ENCODE measurements at places on chromosomes 5 and 9.

- no peak for DNase-seq
These were observed 15.4 kb downstream of the LMX1B start for GRCh38 chr9:126628969-126629674.

- DNase-seq = no peak
These were observed 566.9 kb upstream of the RGMB start for GRCh38 chr5:98206566-98206965.

DNA sequence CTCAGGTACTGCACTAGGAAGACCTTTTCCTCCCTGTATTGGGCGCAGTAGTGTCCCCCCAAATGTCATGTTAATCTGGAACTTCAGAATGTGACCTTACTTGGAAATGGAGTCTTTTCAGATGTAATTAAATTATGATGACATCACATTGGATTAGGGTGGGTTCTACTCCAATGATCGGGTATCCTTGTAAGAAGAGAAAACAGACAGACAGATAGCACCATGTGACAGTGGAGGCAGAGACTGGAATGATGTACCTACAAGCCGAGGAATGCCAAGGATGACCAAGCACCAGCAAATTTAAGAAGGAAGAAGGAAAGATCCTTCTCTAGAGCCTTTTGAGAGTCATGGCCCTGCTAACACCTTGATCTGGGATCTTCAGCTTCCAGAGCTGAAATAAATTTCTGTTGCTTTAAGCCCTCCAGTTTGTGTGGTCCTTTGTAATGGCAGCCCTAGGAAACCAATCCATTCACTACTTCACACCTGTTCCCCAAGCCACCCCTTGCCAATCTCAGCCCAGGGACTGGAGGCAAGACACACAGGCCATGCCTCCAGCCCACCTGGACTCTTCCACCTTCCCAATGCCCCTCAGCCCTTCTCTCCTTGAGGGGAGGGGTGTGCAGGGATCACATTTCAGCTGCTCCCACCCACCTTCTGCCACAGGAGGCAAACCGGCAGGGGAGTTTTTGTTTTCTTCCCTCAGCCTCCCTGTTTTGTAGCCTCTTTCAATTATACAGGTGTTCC is 1.6 kb downstream of the CCNJL start:
- no peak for DNase-seq

- no peak for DNase-seq
These were observed 101.4 kb downstream of the GALNT10 start for GRCh38 chr5:154291917-154292316.

- DNase-seq = peak; percentile 39
These were observed 243.1 kb upstream of the RFX3 start for GRCh38 chr9:3768712-3769457.

- no peak for DNase-seq
These were observed 156.0 kb downstream of the SEC61B start for GRCh38 chr9:99377790-99378775.

- no peak for DNase-seq
These were observed 182.8 kb upstream of the GDNF start for GRCh38 chr5:38022631-38023030.

GRCh38 chr9:134156564-134157377 is 7.6 kb downstream of the RNU6ATAC start:
- DNase-seq = no peak

DNA sequence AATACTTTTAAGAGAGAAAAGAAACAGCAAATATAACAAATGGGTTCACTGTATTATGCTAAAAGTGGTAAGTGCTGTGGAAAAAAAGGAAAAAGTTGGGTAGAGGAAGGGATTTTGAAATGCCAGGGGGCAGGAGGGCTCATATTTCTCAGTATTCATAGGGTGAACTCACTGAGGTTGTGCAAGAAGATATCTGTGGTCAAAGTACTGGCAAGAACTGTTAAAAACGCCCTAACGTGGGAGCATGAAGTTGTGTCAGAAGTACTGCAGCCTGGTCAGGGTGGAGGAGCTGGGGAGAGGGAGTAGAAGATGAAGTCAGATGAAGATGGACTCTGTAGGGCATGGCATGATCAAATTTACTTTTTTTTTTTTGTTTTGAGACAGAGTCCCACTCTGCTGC is 31.2 kb upstream of the SLC28A3 start:
- peak; percentile 99 for DNase-seq

DNA sequence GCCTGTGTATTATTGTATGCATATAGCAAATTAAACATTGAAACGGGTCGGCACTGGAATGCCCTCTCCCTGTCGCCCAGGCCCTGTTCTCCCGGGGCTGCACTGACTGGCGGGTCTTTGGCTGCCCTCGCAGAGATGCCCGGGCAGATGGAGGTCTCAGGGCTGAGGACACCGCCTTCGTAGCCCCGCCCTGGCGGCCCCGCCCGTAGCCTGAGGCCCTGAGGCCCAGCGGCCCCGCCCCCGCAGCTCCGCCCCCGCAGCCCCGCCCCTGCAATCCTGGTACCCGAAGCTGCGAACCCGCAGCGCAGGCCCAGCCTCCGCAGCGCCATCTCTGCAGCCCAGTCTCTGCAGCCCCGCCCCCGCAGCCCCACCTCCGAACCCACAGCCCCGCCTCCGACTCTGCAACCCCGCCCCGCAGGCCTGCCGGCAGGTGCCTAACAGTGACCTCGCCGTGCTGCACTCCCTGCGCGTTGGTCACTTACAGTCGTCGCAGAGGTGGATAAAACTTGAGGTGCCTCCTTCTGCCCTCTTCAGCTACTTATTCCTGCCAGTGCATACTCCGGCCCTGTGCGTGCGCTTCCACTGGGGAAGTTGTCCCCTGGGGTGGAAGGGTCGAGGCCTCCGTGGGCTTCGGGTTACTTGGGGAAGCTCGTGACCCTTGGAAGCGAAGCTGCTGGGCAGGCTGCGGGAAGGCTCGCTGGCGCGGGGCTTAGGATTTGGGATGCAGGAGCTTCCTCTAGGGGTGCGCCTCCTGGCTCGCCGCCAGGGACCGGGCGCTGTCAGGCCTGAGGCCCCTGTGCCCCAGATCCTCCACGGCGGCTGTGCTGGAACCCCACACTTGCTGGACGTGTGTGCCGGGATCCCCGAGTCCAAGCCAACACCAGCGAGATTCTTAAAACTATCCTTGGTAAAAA is 72.3 kb downstream of the ICE1 start:
- DNase-seq = peak; percentile 54
